ENCODE measurements at places on chromosomes 7 and 10. TPM values are rescaled to one million over a fixed set of nuclear protein-coding genes. Genes with fewer than 3 reads are reported as not detected.

GRM3 gene
- total RNA-seq: not detected

LEP gene
- not detected for total RNA-seq

CLCN1 gene
- total RNA-seq: 0.10 TPM

CREB5 gene
- not detected for total RNA-seq

KEL gene
- 1.1 TPM for total RNA-seq

CPA5 gene
- total RNA-seq: not detected

PFKFB3 gene
- total RNA-seq: 66.8 TPM

WDR86 gene
- total RNA-seq: 0.50 TPM

ERVW-1 gene
- total RNA-seq: not detected

DNA sequence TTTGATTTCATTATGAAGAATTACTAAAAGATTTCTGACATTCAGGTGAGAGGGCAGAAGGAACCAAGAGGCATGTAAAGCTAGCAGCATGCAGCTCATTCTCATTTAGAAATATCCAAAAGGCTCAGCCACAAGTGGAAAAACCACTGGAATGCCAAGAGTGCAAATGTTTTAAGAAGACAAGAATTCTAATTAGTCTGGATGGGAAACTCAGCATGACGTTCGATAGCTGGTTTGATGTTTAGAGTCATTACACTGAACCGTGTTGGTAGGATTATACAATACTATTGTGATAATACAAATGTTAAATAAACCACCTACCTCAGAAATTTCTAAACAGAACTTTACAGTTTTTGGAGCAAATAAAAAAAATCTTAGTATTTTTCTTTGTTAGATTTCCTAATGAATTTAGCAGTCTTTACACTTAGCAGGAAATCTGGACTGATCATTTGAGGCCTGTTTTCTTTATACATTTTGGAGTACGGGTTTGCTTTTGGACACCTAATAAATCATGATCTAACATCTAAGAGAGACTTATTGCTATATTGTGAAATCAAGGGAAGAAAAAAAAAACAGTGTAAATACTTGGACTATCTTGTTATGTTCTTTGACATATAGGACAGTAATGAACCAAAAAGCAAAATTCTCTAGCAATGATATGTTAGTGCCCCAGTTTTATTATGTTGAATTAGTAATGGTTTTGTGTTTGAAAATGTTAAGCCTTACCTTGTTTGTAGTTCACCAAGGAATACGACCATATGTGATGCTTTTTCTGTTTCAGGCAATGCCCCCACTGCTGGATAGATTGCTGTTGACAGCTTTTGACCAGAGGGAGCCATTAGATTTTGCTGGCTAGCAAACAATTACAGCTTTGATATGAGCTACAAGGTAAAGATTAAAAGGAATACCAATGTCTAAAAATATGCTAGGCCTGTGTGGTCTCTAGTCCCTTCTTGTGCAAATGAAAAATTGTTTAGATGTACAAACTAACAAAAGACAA is 354.1 kb upstream of the SEMA3A start:
- no peak for DNase-seq

DNA sequence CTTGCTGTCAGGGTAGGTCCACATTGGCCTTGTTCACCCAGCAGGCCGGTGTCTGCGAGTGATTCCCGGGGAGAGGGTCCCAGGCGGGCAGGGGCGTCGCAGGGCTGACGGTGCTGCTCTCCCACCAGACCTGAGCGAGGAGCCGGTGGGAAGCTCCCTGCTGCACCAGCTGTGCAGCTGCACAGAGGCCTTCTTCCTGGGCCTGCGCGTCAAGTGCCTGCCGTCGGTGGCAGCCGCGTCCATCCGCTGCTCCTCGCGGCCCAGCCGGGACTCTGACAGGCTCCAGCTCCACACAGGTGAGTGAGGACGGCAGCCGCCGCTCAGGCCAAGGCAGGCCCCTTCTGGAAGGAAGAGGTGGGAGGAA is 14.6 kb downstream of the AMZ1 start:
- DNase-seq: no peak

- DNase-seq: peak; percentile 82
Observed at GRCh38 chr10:45464958-45465567, 91.0 kb downstream of the ALOX5 start.

DNA sequence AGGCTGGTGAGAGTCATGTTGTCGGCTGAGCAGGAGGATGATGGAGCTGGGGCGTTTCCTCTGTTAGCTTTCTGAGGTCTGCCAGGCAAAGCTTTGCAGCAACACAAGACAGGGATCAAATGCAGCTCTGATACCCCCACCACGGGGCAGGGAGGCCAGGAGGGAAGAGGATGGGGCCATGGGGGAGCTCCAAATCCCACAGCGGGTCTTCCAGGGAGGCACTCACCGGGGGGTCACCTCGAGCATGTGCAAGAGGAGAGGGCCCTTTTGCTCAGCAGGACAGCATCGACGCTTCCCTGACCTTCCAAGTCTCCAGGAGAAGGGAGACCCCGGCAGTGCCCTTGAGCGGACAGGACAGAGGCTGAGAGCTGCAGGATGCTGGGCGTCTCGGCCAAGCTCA is 127.5 kb downstream of the WDR37 start:
- DNase-seq: no peak

- DNase-seq: no peak
Observed at GRCh38 chr7:26117142-26117807, 34.7 kb upstream of the NFE2L3 start.

GRCh38 chr7:69130396-69130795 is 467.9 kb upstream of the AUTS2 start:
- no peak for DNase-seq

- DNase-seq: no peak
Observed at GRCh38 chr7:156158693-156159092, 346.4 kb upstream of the SHH start.

- DNase-seq: no peak
Observed at GRCh38 chr10:59266321-59266720, 89.9 kb downstream of the PHYHIPL start.

GRCh38 chr7:107232568-107233090 is 63.8 kb downstream of the HBP1 start:
- no peak for DNase-seq

DNA sequence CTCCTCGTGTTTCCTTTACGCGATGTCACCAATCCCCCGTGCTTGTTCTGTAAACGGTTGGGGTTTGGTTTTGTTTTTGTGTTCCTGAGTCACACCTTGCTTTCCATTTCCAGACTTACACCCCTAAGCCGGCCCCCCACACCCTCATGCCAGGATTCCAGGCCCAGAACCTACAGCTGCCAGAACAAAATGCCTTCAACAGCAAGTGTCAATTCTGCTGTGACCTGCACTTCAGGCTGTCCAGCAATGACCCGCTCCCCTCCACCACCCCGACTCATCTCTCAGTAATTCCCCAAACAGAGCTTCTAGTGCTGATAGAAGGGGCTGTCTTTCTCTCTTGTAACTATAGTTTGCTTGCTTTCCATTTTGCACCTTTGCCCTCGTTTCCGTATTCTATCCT is 722.1 kb upstream of the CELF2 start:
- no peak for DNase-seq

GRCh38 chr10:124568848-124569622 is 107.4 kb downstream of the LHPP start:
- no peak for DNase-seq

DNA sequence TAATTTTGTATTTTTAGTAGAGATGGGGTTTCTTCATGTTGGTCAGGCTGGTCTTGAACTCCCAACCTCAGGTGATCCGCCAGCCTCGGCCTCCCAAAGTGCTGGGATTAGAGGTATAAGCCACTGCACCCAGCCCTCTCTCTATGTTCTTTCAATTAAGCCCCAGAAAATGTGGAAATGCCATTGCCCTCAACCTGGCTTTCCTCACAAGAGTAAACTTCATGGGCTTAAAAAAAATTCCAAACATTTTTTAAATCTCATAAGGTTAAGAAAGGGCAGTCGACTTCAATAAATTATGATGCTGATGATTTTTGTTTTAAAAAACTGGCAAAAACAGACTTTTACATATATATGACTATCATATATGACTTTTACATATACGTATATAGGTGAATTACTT is 107.6 kb downstream of the TES start:
- DNase-seq: no peak

DNA sequence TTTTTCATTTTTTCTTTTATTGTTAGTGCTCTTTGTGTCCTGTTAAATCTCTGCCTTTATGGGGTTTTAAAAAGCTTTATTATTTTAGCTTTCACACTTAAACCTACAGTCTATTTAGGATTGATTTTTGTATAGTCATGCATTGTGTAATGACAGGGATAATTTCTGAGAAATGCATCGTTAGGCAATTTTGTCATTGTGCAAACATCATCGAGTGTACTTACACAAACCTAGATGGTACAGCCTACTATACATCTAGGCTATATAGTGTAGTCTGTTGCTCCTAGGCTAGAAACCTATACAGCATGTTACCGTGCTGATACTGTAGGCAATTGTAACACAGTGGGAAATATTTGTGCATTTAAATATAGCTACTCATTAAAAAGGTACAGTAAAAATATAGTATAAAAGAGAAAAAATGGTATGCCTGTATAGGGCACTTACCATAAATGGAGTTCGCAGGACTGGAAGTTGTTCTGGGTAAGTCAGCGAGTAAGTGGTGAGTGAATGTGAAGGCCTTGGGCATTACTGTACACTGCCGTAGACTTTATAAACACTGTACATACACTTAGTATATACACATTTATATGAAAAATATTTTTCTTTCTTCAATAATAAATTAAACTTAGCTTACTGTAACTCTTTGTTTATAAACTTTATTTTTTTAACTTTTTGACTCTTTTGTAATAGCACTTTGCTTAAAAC is 16.0 kb downstream of the UBE2D1 start:
- no peak for DNase-seq

DNA sequence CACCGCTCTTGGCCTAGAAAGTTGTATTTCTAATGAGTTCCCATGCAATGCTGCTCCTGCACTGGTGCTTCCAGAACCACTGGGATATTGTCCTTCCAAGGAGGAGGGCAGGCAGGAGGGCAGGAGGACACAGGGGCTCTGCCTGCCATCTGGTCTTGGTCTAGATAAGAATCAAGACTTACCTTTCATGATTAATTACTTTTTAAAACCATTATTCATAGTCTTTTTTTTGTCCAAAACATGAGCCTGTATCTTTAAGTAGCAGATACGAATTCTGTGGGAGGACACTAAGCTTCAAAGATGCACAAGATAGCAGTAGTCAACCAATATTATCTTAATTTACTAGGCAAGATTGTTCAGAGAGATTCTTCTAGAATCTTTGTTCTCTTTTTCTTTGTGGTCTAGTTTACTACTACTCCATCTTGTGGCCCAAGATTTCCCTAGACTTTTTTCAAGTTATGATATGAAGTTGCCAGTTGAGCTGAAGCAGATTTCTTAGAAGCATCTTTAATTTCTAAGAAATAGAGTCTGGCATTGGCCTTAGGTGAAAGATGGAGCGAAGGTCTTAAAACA is 57.6 kb downstream of the RBM33 start:
- DNase-seq: no peak

GRCh38 chr10:96448021-96448457 is 65.7 kb downstream of the TLL2 start:
- DNase-seq: no peak

GRCh38 chr7:31258391-31258790 is 82.1 kb downstream of the NEUROD6 start:
- no peak for DNase-seq

Data from activated CD4-positive, alpha-beta memory T cell treated with anti-CD3 and anti-CD28 coated beads, Interleukin-2, amount 10 ng/mL, durations not matched to agents 7 days and 5 days (primary cell).